CD8-positive, alpha-beta T cell (primary cell): ENCODE measurements at places on chromosomes 1 and 21.
A peak's percentile ranks its signal among the peaks of the same experiment; 100 is the strongest.

GRCh38 chr1:245686446-245687030 lies 531.8 kb downstream of the KIF26B start:
- DNase-seq: no peak

DNA sequence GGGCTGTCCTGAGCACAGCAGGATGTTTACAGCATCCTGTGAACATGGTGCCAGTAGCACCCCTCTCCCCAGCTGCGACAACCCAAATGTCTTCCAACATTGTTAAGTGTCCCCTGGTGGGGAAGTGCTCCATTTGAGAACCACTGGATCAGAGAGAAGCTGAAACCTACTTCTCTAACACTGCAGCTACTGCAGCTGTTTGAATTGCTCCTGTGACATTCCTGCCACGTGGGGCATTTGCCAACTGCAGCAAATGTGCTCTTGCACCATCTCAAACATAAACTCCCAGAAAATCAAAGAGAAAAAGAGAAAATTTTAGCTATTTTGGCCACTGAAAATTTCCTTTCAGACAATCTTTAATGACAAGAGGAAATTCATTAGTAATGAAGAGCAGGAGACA lies 11.0 kb downstream of the SLC2A5 start:
- DNase-seq: no peak

- peak; percentile 1 for DNase-seq
Observed at GRCh38 chr1:210726621-210727020, 397.9 kb downstream of the HHAT start.

GRCh38 chr1:226938903-226939437 lies 1.1 kb upstream of the COQ8A start:
- DNase-seq: no peak

- DNase-seq: no peak
Observed at GRCh38 chr21:29649406-29649814, 290.4 kb downstream of the GRIK1 start.

DNA sequence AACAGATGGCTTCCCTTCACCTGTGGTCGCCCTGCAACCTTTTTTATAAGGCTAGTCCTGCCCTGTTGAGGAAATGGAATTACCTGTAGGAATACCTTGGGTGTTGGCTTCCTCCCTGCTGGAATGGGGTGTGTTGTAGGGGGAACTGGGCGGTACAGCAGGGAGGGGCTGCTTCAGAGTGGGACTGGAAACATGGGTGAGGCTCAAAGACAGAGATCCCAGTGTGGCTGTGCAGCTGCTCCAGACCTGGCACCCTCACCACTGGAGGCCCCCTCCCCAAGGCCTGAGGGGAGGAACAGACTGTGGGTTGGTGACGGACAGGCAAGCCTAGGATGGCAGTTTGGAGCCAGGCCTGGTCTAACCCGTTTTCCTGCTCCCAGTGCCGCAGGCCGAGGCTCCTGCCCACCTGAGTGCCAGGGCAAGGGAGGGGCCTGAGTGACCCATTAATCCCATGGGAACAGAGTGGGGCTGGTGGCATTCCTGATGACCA lies 4.5 kb downstream of the EFNA3 start:
- DNase-seq: no peak

DNA sequence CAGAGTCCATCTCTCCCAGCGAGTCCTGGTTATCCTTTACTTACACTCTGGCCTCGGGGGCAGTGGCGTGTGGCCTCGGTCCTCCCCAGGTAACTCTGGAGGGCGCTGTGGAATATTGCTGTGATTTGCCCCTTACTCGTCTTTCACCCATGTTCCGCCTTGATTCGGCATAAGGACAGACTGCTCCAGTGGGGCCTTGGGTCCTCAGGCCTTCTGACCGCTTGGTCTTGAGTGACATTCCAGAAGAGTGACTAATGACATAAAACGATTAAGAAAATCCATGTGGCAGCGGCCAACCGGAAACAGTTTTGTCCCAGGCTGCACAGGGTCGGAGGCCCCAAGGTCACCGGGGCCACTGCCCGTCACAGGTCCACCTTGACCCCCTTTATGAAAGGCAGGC lies 11.0 kb downstream of the ICMT start:
- DNase-seq: no peak

DNA sequence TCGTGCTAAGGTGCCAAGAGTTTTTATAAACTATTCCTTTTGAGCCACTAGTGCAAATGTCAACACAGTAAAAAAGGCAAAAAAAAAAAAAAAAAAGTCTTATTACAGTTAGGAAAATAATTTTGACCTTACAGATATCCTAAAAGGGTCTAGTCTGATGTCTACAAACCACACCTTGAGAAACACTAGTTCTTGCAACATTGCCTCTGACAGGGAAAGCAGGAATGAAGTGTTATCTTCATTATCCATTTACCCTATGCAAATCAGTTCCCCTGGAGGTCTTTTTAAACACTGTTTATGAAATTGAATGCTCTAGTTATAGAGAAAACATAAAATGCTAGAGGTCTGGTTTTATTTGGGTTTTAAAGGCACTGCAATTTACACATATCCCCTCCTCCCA lies 115.2 kb upstream of the DMRTA2 start:
- DNase-seq: no peak

DNA sequence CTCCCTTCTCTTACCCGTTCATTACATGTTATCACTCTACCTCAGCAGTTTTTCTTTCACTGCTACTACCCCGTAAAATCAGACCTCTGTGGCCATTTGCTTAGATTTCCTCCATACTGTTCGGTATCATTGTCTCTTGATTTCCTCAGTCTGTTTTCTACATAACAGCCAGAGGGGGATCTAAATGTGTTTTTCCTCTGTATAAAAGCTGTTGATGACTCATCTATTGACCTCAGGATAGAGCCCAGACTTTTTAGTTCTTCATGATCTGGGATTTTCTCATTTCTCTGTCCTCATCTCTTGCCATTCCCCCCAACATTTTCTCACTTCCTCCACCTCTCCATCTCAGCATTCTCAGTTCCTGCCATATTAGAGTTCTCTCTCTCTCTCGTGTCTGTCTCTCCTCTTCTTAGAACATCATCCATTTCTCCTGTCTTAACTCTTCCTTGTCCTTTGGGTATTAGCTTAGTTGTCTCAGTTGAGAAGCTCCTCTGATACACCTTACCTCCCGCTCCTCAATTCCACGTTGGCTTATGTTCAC lies 10.5 kb downstream of the OTUD3 start:
- DNase-seq: no peak

- no peak for DNase-seq
Observed at GRCh38 chr1:33805988-33806387, 57.9 kb upstream of the HMGB4 start.

- no peak for DNase-seq
Observed at GRCh38 chr1:45530632-45531135, 9.0 kb upstream of the PRDX1 start.

DNA sequence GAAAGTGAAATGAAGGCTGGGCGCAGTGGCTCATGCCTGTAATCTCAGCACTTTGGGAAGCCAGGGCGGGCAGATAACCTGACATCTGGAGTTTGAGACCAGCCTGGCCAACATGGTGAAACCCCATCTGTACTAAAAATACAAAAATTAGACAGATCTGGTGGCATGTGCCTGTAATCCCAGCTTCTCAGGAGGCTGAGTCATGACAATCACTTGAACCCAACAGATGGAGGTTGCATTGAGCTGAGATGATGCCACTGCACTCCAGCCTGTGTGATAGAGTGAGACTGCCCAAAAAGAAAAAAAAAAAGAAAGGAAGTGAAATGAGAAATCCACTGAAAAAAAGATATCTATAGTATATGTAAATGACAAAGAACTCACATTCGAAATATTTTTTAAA lies 439.9 kb downstream of the DISC1 start:
- DNase-seq: no peak

DNA sequence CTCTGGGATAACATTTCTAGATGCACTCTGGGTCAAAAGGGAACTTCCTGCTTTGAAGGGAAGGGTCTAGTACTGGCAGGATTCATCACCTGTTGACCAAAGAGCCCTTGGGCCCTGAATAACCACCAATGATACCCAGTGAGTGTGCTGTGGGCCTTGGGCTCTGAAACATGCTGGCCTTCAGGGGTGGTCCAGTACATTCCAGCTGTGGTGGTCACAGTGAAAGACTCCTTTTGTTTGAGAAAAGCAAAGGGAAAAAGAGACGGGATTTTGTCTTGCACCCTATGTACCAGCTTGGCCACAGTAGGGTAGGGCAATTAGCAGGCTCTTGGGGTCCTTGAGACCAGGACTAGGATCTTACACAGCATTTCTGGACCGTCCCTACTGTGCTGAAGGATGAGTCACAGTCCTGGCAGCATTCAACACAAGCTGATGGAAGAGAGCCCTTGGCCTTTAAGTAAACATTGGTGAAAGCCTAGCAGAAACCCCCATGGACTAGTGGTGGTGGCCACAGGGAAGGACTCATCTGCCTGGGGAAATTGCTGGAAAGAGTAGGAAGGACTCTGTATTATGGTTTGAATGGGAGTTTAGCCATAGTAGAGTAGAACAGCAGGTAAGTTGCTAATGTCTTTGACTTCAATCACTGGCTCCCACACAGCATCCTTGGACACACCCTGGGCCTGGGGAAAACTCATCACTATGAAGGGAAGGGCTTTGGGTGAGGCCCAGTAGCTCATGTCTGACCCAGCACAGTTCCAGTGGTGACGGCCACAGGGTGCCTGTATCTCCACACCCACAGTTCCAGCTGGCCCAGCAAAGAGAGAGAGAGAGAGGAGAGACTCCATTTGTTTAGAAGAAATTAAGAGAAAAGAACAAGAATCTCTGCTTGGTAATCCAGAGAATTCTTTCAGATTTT lies 87.5 kb downstream of the COL24A1 start:
- no peak for DNase-seq

GRCh38 chr1:108209456-108210108 lies 9.4 kb upstream of the SLC25A24 start:
- DNase-seq: no peak

DNA sequence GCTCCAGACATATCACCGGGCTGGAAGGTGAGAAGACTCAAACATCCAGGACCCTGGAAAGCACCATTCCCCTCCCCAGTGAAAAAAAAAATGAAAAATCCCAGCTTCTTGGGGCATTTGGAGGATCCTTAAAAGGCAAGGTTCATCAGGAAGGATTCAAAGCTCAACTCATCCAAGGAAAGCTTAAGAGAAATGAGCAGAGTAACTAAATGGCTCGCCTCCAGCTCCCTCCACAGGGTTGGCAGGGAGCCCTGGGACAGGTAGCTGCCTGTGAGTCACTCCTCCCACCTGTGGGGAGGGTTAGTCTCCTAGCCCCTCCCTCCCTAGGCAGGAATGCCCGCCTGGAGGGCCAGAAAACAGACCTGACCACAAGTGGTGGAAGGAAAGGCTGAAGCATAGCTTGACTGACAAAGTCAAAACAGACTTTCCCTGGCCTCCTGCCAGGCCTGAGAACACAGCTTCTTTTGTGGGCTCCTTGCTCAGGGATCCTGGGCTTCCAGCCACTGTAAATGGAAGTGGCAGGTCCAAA lies 712 bp upstream of the LAMB3 start:
- no peak for DNase-seq
